NCI-H524 treated with DMSO at 0.1 percent for 48 hours (cell line): ENCODE measurements at places on chromosomes 16 and 17.

- DNase-seq = no peak
These were observed 108.1 kb downstream of the ABCC12 start for GRCh38 chr16:48047720-48048119.

DNA sequence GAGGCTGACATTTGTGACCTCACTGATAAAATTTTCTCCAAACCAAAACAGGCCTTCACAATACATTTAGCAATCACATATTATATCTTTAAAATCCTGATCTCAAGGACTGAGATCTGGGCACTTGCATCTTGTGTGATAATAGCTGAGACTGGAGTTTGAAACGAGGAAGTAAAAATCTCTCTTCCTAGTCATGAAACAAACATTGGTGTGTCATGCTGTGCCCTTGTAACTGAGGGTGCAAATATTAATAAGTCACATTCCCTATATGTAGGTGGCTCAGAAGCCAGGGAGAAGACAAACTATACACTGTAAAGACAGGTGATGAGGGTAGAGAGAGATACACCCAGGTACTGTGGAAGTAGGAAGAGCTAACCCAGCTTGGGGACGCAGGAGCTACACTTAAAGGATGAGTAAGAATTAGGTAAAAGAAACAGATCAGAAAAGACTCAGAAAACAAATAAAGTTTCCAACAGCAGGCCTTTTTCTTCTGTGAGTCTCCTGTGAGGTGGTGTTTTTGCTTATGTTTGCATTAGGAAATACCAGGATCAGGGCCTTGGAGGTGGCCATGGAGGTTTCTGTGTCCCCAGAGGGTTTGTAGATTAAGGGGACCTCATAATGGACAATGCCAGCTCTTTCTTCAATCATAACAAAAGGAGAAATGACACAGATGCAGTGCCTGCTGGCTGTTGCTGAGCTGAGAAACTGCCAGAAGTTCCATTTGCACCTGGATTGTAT is 335.7 kb downstream of the GRIN2A start:
- no peak for DNase-seq

DNA sequence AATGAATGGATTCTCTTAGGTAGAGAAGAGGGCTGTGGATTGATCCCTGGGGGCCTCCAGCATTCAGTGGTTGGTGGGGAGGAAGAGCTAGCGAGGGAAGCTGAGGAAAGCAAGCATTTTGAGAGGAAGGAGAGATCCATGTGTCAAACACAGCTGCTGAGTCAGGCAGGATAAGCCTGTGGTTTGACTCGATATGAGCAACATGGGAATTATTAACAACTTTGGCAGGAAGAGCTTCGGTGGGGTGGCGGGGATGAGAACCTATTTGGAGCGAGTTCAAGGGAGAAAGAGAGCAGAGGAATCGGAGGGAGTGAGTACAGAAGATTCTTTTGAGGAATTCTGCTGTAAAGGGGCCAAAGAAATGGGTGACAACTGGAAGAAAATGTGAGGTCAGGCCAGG is 59.5 kb upstream of the CDC42EP4 start:
- no peak for DNase-seq

DNA sequence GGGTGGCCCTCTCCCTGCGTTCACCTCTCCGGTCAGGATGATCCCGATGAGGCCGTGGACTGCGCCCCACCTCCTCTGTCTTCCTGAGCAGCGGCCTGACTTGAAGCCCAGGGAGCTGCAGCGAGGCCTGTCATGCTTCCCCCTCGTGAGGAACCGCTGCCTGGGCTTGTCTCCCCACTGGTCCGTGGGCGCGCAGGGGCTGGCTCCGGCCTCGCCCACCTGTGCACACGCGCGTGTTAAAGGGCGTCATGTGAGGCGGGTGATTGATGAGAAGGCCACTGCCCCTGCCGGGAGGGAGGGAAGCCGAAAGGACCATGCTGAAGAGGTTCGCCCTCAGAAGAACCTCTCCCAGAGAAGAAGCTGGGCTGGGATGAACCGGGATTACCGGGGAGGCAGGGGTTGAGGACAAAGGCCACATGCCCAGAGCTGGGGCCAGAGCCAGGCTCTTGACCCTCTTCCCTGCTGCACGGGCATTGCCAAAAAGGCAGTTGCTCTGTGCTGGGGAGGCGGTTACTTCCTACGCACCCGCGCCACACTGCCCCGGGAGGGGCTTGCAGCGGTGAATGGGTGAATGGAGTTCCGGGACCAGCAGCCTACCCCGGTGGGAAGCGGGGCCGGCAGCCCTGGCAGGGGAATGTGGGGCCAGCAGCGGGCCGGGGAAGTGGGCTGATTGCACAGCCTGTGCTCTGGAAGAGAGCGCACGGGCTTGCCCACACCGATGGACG is 85.9 kb upstream of the GSE1 start:
- no peak for DNase-seq

DNA sequence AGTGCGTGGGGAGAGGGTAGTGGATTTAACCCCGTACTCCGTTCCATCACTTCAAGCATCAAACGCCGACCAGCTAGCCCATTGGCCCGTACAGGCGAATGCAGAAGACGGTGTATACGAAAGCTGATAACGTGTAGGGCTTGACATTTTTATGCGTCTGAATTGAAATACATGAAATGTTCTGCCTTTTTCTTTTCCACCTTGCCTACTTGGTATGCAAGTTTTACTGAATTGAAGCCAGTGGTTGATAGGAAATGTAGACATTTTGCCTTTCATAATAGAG is 834 bp upstream of the STAT3 start:
- no peak for DNase-seq

DNA sequence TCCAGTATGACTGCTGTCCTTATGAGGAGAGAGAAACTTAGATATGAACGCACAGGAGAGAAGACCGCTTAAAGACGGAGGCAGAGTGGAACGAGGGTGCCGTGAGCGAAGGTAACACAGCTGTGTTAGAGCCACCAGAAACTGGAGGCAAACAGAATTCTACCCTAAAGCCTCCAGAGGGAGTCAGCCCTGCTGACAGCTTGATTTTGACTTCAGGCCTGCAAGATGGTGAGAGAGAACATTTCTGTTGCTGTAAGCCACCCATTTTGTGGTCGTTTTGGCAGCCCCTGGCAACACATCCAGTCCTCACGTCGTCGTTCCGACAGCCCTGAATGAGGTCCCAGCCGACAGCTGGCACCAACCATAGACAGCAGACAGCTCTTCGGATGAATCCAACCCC is 2.8 kb upstream of the SPATA2L start:
- no peak for DNase-seq

DNA sequence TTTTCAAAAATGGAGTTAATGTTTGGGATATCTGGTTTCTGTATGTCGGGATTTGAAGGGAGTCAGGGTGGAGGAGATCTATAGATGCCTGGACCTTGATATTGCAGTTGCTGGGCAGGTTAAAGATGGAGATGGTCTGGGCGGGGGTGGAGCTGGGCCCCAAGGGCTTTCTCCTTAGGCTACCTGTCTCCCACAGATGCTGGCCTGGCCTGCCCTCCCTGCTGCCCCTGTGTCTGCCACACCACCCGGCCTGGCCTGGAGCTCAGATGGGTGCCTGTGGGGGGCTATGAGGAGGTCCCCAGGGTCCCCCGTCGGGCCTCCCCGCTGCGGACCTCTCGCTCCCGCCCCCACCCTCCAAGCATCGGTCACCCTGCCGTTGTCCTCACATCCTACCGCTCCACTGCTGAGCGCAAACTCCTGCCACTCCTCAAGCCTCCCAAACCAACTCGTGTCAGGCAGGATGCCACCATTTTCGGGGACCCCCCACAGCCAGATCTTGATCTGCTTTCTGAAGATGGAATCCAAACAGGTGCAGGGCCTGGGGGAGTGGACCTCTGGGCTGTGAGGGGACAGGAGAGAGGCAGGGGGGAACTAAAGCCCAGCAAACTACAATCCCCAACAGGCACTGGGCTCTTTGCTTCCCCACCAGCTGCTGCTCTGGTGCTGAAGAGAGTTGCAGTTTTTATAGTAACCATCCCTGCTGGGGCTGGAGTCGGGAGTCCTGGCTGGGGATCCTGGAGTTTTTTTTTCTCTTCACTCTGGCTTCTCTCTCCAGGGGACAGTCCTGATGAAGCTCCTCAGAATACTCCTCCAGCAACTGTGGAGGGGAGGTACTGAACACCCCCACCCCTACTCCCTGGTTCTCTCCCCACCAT is 2.9 kb downstream of the ARHGEF15 start:
- no peak for DNase-seq

GRCh38 chr16:1917665-1918350 is 407 bp downstream of the HS3ST6 start:
- no peak for DNase-seq

- no peak for DNase-seq
These were observed 524 bp downstream of the STRADA start for GRCh38 chr17:63741143-63741407.

- DNase-seq = no peak
These were observed 50.6 kb downstream of the GTF3C1 start for GRCh38 chr16:27498916-27499658.

DNA sequence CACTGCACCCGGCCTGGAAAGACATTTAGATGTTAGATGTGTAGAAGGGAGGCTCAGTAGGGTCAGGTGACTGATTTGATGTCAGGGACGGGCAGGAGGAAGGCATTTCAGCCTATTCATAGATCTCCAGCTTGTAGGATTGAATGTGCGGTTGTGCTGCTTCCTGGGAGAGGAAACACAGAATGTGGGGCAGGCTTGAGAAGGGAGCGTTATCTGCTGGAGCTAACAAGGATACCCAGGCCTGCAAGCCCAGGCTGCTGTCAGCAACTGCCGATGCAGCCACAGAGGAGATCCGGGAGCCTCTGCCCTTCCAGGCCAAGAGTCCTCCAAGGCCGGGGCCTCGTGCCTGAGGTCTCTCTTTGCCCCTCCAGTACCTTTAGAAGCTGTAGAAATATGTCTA is 205.6 kb downstream of the SPECC1 start:
- no peak for DNase-seq

- DNase-seq = no peak
These were observed 77.5 kb upstream of the CHMP6 start for GRCh38 chr17:80913928-80914821.

DNA sequence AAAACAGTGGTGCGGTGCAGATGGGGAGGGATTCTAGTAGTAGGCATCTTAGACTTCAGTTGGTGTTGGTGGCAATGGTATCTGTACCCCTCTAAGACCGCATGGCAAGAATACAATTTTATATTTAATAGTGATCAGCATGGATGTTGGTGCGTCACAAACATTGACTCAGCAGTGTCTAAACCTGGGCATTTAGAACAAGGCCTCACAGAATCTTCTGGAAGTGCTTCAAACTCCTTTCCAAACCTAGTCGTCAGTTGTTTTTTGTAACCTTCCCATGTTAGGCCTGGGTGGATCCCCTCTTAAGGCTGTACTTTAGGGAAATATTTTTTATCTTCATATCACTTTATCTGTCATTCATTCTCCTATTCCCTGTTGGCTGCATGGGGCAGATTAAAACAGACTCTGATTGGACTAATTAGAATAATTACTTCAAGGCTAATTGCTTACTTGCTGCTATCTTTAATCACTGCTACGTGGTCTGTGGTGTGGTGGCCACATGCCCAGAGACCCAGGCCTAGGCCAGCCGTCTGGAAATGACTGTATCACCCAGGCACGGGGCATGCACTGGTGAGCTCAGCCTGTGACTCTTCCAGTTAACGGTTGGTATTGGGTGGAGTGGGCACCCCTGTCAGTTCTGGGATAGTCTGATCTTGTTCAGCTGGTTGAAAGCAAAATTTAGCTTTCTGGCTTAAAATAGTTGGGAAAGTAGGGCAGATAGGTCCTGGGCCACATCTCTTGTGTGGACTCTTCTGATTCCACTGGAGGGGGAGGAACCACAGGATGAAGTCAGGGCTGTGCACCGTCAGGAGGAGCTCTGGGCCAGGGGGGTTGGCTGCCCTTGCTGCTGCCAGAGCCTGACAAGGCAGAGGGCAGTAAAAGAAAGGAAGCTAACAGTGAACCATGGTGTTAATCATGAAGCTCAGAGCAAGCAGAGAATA is 4.5 kb downstream of the ALKBH5 start:
- DNase-seq = no peak
